ENCODE measurements at places on chromosomes 3 and 15.

- no peak for DNase-seq
Measured at GRCh38 chr3:50184242-50184978, 7.0 kb upstream of the GNAT1 start.

DNA sequence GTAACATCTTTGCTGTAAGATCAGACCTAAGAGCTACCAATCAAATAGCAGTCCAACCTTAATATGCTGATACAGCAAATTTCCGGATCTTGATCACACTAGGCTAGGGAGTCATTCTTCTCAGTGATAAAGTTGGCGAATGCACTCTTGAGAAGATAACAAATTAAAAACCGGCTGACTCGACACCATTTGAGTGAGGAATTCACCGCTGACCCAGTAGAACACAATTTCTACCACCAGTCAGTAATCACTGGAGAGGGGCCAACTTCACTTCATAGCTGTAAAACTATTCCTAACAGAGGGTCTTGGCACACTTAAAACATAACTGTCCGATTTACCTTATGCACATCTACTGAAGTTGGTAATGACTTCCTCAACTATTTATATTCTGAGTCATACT is 47.2 kb downstream of the MEIS2 start:
- DNase-seq: peak; percentile 10

DNA sequence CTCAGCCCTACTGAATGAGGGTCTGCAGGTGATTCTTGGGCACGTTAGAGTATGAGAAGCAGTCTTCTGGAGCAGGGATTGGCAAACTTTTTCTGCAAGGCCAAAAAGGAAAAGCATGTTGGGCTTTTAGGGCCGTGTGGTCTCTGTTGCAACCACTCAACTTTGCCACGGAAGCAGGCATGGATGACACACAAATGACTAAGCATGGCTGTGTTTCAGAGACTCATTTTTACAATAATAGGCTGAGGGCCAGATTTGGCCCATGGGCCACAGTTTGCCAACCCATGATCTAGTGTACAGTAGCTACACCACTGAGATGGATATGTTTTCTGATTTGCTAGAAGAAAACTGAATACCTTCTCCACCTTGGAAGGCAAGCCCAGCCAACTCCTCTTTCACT is 66.1 kb upstream of the PRICKLE2 start:
- peak; percentile 97 for DNase-seq

DNA sequence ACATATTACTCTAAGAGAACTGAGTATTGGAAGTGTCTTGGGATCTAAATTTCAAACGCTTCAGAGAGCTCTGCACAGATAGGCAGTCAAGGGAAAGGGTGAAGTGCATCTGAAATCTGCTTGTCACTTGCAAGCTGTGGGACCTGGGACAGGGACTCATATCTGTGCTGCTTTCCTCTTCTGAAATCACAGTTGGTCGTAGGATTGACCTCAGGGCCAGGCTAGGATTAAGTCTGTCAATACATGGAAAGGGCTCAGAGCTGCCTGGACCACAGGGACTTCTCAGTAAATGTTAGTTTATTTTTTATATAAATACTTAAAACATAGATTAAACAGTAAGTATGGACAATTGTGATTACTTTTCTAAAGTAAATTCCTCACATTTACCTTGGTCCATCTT is 74.7 kb upstream of the CMTM7 start:
- no peak for DNase-seq

DNA sequence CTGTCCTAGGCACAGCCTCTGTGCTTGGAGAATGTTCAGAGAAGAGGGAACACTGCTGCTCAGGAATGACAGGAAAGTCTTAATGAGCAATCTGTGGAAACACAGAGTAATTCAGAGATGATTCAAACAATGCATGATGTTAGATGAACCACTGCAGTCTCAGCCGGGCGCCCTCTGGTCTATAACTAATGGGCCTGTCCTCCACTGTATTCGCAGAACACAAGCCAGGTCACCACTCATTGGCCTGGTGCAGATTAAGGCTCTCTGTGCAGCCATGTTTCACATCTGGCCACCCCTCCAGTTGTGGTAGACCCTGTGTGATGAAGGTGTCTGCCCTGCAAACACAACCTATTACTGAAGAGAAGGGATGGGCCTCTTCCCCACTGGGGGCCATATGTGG is 281.7 kb upstream of the ROPN1 start:
- peak; percentile 37 for DNase-seq

DNA sequence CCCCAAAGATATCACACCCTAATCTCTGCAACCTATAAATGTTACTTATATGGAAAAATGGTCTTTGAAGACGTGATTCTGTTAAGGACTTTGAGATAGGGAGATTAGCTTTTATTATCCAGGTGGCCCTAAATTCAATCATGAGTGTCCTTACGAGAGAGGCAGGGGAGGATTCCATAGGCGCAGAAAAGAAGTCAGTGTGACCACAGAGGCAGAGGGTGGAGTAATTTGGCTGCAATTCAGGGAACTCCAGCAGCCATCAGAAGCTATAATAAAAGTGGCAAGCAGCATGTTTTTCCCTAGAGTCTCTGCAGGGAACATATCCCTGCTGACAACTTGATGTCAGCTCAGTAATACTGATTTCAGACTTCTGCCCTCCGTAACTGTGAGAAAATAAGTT is 315.2 kb upstream of the ROBO2 start:
- DNase-seq: no peak

GRCh38 chr15:87863152-87863551 is 393.4 kb downstream of the NTRK3 start:
- DNase-seq: peak; percentile 32

DNA sequence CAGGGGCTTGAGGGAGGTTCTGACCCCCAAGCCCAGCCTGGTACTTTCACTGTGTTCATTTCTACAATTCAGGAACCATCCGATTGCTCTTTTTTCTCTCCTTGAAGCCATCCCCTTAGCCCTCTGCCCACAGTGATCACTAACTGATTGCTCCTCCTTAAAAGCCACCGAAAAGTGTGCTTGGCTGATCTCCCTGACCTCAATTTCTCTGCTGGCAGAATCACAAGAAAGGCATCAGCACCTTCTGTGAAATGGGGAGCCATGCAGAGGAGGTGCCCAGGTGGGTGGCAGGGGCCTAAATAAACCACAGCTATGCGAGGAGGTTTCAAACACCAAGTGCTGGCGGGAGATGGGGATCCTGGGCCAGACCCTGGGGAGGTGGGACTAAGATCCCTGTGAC is 56.2 kb downstream of the SRGAP3 start:
- no peak for DNase-seq

DNA sequence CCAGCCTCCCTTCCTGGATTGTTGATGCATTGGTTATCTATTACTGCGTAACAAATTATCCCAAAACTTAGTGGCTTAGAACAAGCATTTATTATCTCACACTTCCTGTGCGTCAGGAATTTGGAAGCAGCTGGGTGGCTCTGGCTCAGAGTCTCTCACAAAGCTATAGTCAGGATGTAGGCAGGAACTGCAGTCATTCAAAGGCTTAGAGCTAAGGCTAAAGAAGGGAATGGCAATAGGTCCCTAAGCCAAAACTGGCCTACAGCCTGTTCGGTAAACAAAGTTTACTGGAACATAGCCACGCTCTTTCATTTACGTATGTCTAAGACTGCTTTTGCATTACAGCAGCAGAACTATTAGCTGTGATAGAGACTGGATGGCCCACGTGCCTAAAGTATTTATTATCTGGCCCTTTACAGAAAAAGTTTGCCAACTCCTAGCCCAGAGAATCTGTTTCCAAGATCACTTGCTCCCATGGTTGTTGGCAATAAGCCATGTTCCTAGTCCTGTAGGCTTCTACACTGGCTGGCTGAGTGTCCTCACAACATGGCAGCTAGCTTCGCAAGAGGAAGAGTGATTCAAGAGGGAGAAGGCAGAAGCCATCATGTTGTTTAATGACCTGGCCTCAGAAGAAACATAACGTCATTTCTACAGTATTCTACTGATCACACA is 132.4 kb downstream of the SNRK start:
- no peak for DNase-seq

GRCh38 chr3:72174890-72175289 is 389.9 kb upstream of the PROK2 start:
- no peak for DNase-seq

GRCh38 chr15:91045065-91045464 is 22.7 kb upstream of the VPS33B start:
- no peak for DNase-seq

GRCh38 chr3:136634821-136635220 is 117.4 kb downstream of the STAG1 start:
- DNase-seq: no peak

DNA sequence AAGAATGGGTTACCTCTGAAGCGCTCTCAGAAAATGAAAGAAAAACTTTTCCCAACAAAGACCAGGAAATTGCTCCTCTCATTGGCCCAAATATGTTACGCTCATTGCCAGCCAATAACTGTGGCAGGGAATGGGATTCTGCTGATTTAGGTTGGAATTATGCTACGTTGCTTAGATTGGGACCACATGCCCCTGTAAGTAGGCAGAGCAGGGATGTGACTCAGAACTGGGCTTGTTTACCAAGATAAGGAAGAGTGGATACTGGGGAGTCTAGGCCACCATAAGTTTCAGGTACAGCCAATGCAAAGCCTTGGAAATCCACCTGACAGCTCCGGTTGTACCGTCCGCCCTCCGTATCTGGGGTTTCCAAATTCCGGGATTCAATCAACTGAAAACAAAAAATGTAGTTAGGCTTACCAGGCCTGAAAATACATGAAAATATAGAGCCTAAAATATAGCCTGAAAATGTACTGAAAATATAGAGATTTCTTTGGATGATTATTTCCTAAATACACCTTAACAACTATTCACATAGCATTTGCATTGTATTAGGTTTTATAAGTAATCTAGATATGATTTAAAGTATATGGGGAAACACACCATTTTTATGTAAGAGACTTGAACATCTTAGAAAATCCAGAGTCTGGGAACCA is 1.5 kb upstream of the TCF12 start:
- DNase-seq: peak; percentile 16

DNA sequence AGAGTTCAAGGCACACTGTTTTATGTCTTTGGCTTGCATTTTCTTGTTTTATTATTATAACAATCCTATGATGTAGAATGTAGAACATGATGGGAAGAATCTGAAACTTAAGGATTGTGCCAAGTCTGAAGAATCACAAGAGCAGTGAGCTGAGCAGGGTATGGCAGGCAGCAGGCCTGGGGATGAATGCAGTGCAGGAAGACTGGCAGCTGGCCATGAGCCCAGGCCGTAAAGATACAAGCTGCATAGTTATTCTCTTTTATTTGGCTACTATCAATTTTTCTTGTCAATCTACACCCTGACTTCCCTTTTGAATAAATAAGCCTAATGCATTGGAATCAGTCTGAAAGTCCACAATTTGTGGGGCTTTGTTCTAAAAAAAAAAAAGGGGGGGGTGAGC is 89.6 kb upstream of the ARPP21 start:
- DNase-seq: no peak

GRCh38 chr3:52216585-52217408 is 8.6 kb downstream of the TLR9 start:
- peak; percentile 74 for DNase-seq

GRCh38 chr3:144754076-144754783 is 782.6 kb downstream of the DIPK2A start:
- DNase-seq: no peak

DNA sequence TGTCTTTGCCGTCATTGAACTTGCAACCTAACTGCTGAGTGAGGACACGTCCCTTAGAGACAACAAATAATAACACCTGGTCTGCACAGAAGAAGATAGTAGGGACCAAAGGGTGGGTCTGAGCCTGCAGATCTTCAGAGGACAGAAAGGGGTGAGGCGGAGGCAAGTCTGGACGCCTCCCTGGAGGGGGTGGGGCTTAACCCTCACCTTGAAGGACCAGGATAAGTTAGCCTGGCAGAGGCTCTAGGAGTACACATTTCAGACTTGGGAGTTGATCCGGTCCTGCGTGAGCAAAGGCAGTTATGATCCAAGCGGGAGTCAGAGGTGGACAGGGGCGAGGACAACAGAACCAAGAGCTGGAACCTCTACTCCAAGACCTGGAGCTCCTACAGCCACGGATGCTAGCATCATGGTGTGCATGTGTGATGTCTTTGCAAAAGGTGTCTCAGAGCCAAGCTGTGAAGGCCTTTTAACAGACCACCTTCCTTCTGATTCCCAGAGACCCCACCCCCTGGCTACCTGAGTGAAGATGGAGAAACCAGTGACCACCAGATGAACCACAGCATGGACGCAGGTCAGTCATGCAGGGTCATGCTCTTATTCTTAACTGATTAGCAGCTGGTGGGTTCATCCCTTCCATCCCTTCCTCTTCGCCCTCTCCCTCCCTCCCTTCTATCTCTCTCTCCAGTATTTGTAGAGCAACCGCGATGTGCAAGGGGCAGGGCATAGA is 88.0 kb downstream of the AAGAB start:
- no peak for DNase-seq

DNA sequence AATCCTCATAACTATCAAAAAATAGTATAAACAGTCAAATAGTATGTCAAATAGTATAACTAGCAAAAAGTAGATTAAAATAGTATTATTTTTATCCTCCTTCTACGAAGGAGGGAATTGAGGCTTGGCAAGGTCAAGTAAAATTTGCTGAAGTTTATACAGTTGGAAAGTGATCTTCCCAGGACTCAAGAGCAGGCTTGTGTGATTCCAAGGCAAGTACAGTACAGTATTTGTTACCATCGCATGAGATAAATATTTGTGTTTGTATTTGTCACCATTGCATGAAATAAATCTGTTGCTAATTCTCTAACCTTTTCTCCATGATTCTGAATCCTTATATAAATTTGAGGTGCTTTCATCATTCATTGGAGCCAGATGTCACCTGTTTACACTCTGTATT is 28.9 kb downstream of the SH3GL3 start:
- DNase-seq: no peak

DNA sequence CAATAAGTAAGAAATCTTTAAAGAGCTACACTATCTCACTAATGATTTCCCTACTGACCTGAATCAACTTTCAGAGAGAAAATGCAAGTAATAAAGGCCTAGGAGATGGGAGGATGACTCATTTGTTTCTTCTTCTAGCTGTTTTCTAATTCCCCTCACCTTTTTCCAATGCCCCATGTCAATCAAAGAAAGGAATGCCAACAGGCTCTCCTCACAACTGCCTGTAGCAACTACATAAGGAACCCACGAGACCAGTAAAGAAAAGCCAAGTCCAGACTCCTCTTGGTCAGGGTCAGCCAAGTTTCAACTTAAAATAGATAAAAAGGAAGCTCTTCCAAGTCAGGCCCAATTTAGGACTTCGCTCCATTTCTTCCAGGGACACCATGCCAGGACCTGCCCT is 201.9 kb downstream of the TNIK start:
- DNase-seq: peak; percentile 28

DNA sequence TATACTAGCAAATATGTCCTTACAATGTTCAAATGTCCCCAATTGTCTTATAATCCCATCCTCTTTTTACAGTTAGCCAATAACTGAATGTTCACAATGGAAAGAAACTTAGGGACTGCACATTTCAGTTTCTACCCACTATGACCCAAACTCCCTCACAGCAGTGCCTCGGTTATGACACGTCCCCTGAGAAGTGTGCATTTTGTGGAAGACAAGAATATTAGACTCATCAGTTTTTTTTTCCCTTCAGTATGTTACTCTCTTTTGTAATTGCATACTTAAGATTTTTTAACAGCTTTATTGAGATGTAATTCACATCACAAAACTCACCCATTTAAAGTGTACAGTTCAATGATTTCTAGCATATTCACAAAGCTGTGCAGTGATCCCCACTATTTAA is 64.8 kb downstream of the IGF2BP2 start:
- DNase-seq: peak; percentile 60

Measured in GM23248 (cell line).